ELR (cell line): ENCODE measurements at places on chromosomes 1 and 21.

DNA sequence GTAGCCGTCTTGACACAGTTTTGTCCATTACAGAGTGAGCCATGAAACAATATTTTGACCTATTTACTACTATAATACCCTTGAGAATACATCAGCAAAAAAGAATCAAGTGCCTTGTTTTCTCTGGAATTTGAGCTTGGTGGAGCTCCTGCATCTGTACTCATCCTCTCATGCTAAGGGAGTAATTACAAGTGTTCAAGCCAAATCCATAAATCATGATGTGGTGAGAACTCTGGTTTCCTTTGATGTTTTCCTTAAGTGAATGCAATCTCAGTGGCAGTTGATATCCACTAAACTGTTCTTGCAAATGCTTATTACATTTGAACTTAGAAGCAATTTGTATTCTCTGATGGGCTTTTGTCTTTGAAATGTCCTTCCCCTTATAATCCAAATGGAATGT is 824.6 kb upstream of the TMPRSS15 start:
- no peak for DNase-seq

DNA sequence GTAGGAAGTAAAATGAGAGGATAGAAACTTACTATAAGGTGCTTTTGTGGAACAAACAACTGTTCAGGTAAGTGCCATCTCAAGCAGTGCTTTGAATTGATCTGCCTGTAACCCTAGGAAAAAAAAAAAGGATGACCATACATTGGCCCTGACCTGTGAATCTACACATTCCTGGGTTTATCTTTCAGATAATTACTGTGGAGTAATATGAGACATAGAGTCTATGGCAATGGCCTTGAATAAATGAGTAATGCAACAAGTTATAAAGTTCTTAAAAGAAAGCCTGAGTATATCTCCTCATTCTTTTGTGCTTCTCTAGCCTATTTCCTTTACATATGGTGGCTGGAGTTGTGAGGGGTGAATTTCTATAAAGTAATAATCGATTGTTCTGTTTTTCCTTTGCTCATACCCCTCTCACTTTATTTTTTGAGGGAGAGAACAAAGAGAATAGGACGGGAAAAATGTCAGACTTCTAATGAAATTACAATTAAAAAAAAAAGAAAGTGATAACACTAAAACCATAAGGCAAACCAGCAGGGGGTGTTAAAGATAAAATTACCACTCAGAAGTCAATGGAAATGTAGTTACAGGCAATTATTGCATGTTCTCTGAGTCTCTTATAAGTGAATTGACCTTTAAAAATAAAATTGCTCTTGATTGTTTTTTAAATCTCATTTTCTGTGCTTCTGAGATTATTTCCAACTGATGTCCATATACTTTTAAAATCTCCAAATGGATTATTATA is 12.4 kb upstream of the ATP1A1 start:
- peak; percentile 51 for DNase-seq

GRCh38 chr1:157596384-157596783 is 1.5 kb downstream of the FCRL4 start:
- DNase-seq: no peak

DNA sequence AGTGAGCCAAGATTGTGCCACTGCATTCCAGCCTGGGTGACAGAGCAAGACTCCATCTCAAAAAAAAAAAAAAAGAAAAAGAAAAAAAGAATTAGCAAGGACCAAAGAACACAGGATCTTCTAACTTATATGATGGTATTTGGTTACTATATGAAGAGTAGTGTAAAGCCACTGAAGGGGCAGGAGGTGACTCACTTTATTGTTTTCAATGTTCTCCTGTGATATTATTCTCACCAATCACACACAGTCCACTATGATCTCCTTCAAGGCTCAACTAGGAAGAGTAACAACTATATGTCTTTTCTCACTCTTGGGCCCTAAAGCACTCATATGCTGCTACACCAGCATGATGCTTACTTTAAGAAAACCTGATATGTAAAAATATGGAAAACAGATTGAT is 26.7 kb downstream of the RC3H1 start:
- DNase-seq: peak; percentile 24

- no peak for DNase-seq
Measured at GRCh38 chr1:204909109-204909508, 38.4 kb downstream of the NFASC start.

- no peak for DNase-seq
Measured at GRCh38 chr1:31782421-31783410, 18.6 kb upstream of the ADGRB2 start.

- peak; percentile 93 for DNase-seq
Measured at GRCh38 chr1:51636764-51637522, 20.1 kb downstream of the OSBPL9 start.

DNA sequence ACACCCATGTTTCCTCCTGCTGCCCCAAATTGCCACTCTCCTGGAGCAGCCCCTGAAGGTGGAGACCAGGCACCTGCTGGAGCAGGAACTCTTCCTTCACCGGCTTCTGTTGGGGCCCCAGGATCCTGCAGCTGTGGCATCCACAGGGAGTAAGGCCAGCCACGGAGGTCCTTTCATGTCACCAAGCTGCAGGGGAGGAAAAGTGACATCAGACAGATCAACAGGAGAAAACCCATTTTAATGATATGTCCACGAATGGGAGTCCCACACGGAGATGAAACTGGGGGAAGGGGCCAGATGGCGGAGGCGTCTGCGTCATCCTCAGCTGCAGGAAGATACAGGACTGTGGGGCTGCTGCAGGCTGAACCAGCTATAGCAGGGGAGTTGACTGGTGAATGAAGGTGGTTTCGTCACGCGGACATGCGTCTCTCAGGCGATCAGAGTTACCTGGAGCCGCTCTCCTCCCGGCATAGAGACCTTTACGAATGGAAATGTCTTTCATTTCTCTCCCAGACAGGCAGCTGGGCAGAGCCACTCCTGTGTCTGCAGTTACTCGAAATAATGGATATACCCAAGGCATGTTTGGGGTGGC is 9.9 kb downstream of the TP73 start:
- no peak for DNase-seq

DNA sequence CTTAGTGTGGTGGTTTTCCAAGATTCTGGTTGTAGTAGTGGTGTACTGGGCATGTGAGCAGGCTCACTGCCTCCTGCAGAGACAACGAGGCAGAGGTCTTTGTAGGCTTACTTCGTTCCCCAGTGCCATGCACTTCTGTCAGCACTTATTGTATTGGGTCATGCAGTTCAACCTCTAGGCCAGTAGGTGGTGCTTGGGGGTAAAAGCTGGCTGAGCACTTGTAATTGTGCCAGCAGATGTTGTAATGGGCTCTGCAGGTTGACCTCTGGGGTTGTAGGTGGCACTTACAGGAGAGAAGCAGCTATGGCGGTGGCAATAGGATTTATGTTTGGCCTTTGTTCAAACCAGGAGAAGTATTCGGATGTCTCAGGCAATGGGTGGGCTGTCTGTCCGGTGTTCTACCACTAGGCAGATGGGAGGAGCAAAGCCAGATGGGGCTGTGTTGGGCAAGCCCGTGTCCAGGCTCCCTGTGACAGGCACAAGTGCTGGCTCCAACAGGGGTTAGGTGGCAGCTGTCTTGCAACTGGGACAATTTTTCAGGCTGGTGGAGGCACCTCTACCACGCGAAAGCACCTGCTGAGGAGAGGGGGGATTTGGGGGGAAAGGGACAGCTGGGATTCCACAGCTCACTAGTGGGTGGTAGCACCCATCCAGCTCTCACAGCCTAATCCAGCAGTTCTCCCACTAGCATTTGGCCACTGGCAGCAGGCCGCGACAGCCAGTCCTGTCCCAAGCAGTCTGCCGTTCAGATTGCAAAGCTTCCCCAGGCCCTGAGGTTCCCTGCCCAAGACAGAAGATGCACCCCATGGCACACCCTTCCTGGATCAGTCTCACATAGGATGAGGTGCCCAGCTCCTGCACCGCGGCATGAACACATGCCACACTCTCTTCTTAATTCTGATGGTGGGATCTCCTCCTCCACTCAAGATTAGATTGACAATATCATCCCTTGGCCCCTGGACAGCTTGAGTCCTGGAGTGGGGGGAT is 274.5 kb downstream of the CTH start:
- peak; percentile 61 for DNase-seq

- DNase-seq: no peak
Measured at GRCh38 chr1:29406814-29407213, 170.5 kb downstream of the PTPRU start.

GRCh38 chr1:202247104-202247503 is 53.5 kb downstream of the LGR6 start:
- DNase-seq: no peak

DNA sequence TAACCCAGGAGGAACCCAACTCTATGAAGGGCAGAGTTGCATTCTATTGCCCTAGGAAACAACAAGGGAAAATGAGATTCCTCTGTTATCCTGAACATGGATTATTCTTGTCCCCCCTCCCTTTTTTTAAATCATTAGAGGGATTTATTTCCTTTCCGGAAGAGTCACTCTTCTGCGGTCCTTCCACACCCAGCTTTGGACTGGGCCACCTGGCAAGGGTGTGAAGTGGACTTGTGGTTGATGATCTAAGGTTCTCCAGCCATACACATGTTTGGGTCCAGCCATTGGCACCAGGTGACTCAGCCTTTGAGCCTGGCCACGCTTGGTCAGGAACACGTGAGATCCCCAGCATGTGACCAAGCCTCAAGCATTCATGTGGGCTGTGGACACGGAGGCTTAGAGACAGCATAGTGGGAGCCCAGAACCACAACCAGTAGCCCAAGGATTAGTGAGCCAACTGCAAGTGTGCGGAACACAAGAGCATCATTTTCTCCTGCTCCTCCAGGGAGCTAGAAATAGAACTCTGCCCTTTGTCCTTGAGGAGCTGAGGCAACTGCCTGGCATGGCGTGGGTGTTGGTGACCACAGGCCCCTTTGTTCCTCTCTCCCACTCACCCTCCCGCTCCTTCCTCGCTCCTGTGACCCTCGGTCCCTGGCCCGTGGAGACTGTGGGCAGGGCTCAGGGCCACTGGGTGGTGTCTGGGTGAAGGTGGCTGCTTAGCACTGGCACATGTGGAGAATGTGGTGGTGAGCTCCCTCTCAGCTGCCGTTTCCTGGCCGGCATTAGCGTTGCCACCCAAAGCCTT is 50.1 kb downstream of the NENF start:
- peak; percentile 66 for DNase-seq

DNA sequence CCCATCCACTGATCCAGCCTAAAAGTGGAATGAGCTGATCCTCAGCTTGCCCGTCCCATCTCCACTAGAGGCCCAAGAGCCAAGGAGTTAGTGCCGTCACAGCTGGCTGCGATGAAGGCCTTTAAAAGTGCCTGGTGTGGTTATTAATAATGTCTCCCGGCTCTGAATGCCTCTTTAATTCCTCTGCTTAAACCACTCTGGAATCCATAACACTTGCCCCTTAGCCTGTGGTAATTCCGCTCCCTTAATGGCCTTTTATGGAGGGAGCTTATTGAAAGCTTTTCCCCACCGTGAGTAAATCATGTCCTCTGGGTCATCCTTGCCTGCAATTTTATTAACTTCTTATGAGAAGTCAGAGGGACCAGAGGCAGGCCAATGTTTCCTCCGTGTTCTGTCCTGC is 55.4 kb downstream of the UBIAD1 start:
- no peak for DNase-seq

- DNase-seq: peak; percentile 77
Measured at GRCh38 chr1:56068908-56069307, 510.5 kb downstream of the PLPP3 start.

DNA sequence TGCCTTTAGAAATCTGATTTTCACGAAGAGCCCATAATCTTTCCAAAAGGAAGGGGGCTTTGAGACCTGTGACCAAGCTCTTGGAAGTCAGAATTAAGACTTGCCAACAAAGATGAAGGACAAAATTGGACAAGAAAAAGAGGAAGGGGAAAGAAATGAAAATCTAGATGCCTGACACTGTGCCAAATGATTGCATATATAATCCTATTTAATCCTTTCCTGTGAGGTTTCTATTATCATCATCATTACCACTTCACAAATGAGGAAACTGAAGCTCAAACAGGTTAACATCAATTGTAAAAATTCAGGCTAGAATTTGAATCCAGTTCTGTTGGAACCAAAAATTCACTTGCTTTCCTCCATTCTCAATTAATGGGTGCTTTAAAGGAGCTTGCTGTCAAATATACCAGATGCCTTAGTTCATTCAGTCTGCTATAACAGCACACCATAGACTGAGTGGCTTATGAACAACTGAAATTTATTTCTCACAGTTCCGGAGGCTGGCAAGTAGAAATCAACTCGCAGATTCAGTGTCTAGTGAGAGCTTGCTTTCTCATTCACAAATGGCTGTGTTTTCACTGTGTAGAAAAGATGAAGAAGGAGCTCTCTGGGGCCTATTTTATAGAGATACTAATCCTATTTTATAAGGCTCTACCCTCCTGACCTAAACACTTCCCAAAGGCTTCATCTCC is 197.5 kb upstream of the ST6GALNAC5 start:
- DNase-seq: no peak

DNA sequence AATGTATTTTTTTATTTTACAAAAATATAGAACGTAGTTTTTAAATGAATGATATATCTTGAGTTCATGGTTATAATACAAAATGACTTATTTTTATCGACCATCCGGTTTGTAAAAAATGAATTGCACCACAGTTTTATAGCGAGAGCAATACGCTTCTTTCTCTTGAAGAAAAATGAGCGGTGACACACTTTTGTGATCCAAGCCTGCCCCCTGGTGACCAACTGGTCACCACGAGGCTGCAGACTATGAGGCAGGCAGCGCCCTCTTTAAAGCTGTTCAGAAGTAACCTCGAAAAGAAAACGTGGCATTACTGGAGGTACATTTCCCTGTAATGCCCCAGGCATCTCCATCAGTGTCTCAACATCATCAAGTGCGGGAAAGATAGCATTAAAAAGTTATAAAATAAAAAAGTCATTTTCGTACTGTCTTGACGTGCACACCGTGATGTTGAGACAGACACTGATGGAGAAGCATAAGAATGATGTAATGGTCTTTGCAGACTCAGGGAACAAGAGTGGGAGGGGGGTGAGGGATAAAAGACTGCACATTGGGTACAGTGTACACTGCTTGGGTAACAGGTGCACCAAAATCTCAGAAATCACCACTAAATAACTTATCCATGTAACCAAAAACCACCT is 734.2 kb upstream of the ADAMTS5 start:
- DNase-seq: peak; percentile 86

- no peak for DNase-seq
Measured at GRCh38 chr1:199362996-199363395, 664.5 kb upstream of the NR5A2 start.

DNA sequence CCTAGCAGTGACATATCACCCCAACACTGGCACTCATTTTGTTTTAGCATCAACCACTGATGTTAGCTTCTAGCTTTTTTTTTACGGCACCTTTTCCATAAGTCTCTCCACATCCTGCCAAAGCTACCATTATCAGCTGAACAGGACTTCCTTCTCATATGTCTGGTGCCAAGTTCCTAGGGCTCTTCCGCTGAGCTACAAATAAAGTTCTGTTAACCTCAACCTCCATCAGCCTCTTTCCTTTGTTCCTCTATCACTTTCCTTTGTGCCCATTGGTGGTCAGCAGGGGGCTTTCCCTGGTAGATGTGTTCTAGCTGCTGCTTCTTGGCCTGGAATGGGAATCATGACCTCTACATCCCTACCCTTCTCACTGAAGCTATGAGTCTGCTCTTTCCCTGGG is 163.8 kb downstream of the FAF1 start:
- no peak for DNase-seq

DNA sequence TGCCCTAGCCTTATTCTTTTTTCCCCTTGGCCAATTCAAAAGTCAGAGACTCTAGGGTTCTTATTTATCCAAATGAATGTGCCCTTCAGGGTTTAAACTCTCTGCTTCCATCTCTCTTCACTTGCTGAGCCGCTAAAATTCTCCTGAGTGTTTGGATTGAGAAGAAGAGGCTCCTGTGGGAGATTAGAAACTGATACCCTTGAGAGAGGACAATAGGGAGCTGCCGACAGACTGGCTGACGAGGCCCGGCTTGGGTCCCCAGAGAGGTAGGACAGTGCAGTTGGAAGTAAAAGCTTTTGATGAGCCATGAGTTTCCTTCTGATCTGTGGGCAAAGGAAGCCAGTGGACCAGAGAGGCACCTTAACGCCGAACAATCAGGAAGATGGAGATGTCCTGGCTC is 41.3 kb upstream of the UBE2U start:
- DNase-seq: no peak
